Activated T-cell treated with anti-CD3 and anti-CD28 coated beads for 4 hours (primary cell): ENCODE measurements at places on chromosomes 1 and 21.

DNA sequence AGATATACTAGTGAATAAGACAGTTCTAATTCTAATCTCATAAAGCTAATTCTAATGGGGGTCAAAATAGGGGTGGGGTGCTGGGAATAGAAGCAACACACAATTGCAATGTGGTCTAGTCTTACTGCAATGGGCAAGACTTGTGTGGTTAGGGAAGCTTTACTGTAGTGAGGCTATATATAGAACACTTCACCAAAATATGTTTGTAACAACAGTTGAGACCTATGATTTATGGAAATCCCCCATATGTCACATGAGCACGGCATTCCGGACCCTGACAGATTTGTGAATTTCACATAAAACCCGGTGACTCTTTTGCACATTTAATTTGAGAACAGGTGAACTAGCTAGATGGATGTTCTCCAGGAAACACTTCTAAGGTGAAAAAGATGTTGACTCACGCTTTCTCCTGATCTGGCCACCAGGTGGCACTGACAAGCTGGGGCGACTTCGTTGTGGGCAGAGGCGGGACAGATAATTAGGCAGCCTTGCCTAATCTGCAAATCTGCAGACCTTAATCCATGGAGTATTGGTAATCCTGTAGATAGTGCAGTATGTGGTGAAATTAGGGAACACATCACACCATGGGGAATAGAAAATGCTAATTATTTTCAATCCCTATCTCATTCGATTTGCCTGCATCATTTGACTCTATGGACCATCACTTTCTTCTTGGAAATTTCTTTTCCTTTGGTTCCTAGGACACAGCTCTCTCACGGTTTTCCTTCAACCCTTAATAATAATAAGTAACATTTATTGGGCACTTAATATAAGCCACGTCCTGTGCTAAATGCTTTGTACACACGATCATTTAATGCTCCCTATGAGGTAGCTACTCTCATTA, 37.7 kb downstream of the KIAA0040 start:
- DNase-seq, result peak; percentile 70

DNA sequence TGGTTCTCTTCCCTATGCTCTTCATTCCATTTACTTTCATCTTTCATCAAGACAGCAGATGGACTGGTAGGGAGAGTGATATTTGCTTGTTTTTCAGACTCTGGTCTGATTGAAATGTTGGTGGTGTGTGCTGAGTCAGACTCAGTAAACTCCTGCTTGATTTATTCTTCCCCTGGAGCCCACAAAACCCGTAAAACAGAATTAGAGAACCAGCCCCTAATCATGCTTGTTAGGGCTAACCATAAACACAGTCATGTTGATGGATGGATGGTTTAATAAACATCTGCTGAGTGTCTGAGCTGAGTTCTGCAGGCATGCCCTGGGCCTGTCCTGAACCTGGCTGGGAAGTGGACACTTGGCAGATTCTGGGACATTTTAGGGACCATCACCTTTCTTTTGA, 24.8 kb downstream of the NOS1AP start:
- no peak for DNase-seq

DNA sequence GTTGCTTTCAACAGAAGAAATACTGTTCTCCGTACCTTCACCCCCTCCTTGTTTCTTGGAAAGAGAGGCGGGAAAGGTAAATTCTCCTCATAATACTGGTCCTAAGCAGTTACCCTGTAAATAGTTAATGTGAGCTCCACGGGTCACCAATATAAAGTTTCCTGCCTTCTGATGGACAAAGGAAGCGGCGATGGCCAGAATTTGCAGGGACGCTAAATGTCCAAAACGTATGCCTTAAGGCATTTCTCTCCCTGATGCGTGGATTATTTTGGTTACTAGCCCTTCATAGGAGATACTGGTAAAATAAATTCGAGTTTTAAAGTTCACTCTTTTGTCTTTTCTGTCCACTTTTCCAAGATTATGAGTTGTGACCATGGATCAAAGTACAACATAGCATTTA, 898 bp upstream of the PTGS2 start:
- no peak for DNase-seq

DNA sequence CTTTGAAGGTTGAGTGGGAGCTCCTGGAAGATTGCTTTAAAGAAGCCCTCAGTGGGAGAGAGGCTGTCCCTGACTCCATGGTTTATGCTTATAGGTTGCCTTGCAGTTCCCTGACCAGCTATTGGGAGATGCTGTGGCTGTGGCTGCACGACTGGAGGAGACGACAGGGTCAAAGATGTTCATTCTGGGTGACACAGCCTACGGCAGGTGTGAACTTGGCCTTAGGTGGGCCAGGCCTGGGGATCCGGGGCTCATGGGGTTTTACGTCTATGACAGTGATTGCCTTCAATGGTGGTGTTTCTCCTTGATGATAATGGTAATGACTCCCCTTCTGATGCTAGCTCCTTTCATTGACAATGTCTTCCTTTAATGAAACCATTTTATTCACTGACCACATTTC, 692 bp downstream of the DPH2 start:
- no peak for DNase-seq

DNA sequence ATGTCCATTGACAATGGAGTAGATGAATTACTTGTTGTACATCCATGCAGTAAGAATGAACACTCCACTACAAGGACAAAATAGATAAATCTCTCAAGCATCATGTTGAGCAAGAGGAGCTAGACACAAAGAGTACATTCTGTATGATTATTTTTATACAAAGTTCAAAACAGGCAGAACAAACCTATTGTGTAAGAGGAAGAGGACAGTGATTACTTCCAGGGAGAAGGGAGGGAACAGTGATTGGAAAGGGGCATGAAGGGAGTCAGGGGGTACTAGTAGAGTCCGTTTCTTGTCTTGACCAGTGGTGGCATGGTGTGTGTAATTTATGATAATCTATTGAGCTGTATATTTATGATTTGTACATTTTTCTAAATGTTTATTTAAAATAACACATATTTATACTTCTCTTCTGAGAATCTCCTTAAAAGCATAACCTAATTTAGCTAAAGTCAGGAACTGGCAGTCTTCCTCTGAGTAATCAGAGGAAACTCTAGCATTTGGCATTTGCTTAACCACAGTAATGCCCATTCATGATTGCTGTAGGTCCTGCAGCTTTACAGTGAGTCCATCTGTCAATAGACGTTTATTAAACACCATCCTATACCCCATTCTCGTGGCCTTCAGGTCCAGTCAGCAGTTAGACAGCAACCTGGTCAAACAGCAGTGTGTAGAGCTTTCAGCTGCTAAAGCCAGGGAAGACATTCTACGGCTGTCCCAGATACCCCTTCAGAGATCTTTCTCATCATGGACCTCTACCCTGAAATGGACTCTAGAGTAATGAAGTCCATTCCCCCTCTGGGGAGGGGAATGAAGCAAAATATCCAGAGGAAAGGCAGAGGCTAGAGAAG, 114.1 kb upstream of the GALNT2 start:
- no peak for DNase-seq

DNA sequence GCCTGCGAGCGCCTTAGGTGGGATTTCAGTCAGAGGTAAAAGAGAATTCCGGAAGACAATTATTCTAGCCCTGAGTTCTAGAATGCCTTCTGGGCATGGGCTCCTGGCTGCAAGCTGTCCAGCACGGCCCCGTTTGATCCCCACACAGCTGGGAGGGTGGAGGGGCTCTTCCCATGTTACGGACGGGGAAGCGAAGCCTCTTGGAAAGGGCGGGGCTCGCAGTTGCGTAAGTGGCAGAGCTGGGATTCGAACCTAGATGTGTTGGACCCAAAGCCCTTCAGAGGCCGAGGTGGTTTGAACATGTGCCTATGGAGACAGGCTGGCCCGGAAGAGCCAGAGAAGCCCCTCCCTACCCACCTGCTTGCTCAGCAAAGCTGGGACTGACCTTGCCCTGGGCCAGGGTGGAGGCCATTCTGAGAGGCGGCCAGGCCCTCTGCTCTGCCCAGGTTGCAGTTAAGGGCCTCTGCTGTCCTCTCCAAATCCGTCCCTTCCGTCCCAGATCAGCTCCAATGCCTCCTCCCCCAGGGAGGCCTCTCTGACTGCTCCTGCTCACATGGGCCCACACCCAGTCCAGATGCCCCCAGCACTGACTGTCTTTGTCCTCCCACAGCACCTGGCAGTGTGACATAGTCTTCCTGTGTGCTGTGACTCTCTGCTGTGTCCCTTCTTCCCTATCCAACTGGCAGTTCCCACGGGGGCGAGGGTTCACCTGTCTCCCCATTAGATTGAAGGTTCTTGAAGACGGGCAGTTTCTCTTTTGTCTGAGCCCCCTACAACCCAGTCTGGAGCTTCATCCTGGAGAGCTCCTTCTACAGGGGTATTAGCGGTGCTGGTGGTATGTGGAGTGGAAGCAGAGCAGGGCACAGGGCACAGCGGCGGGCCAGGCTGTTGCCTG, 1.2 kb upstream of the HSPB7 start:
- no peak for DNase-seq

GRCh38 chr1:54975356-54976108, 4.9 kb upstream of the TMEM61 start:
- no peak for DNase-seq

DNA sequence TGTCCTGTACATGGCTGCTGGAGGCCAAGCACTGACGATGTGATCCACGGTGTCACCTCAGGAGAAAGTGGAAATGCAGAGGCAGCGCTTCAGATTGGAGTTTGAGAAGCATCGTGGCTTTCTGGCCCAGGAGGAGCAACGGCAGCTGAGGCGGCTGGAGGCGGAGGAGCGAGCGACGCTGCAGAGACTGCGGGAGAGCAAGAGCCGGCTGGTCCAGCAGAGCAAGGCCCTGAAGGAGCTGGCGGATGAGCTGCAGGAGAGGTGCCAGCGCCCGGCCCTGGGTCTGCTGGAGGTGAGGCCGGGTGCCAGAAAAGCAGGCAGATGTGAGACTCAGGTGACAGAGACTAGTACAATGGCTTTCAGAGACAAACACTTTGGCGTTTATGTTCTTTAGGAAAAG, 7.7 kb downstream of the TRIM58 start:
- DNase-seq, result no peak

- DNase-seq, result no peak
Measured at GRCh38 chr1:3743421-3743820, 8.8 kb upstream of the CCDC27 start.

- no peak for DNase-seq
Measured at GRCh38 chr1:51316113-51316845, 14.1 kb downstream of the TTC39A start.

DNA sequence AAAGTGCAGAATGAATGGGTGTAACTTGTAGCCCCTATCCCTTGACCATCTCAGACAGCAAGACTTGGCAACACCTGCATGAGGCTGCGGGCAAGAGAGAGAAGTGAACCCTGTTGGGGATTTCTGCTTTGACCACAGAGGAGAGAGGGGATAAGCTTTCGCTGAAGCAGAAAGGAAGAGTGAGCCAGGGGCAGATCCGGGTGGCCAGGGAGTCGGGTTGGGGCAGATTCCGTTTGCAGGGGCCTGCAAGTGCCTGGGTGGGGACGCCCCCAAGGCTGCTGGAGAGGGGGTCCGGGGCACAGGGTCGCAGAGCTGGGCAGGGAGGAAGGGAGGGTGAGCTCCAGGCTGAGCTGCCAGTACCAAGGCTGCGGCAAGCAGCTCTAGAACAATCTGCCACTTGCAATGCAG, 25.3 kb upstream of the PIK3CD start:
- no peak for DNase-seq

GRCh38 chr1:54335011-54335754, 71.0 kb downstream of the SSBP3 start:
- DNase-seq, result no peak

- DNase-seq, result no peak
Measured at GRCh38 chr1:165610866-165611265, 20.2 kb upstream of the MGST3 start.

GRCh38 chr21:29534448-29534847, 235.7 kb downstream of the BACH1 start:
- no peak for DNase-seq

- DNase-seq, result no peak
Measured at GRCh38 chr1:212315907-212316306, 30.7 kb downstream of the PPP2R5A start.

DNA sequence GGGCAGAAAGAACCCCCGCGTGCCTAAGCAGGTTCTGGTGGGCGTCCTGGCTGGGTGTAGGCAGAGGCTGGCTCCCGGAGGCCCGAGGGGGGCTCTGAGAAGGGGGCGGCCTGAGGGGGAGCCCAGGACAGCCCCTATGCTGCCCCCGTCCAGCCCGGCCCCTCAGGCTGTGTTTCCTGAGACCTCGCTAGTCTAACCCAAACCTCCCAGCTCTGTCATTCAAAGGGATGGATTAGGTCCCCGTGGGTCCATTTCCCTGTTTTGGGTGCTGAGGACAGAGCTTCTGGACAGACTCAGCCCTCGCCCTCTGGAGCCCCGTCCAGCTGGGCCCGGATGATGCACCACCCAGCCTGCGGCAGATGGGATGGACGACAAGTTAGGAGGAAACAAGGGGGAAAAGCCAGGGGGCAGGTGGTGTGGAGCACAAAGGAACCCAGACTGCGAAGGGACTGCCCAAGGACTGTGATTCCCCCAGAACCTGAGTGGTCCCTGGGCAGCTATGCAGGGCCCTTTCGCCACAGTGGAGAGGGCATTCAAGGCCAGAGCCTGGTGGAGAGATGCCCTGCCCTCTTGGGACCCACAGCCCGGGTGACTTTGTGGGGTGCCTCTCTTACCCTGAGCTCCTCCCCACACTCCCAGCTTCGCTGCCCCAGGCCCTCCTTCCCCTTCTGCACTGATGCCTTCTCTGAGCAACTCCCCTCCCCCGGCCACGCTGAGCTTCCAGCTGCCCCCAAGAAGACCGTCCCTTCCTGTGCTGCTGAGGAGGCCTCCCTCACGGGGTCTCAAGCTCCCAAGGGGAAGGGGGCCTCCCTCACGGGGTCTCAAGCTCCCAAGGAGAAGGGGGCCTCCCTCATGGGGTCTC, 2.8 kb downstream of the HES4 start:
- DNase-seq, result no peak

- DNase-seq, result no peak
Measured at GRCh38 chr1:211639475-211640300, 35.7 kb downstream of the NEK2 start.

GRCh38 chr1:157112186-157112867, 12.7 kb upstream of the ETV3L start:
- DNase-seq, result no peak

DNA sequence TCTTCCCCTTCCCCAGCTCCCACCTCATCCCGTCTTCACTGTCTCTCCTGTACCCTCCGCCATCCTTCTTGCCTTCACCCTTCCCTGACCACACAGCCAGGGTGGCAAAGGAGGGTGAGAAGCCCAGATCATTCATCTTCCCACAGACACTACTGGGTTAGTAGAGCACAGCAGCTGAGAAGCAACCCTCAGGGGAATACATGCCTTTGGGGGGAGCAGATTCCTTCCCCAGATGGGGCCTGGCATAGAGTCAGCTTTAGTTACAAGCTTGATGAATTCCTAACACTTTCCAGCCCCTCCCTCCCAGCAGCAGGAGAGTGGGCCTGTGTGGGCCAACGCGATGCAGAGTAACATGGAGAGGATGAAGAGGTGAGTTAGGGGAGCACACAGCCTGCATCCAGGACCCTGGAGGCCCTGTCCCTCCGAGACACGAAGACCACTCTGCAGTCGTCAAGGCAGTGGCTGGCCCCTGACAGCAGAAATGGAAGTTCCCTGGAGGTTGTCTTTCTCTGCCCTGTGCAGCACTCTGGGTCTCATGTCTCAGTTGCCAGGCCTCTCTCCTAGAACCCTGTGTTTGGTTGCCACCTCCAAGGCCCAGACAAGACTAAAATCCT, 8.8 kb upstream of the BTG2 start:
- DNase-seq, result no peak

GRCh38 chr1:3924825-3925220, 24.8 kb upstream of the C1orf174 start:
- DNase-seq, result no peak

- no peak for DNase-seq
Measured at GRCh38 chr1:107378866-107379265, 238.0 kb downstream of the NTNG1 start.
